Right atrium auricular region (tissue), 2 donors: ENCODE measurements at places on chromosomes 5 and 9. TPM values are rescaled to one million over a fixed set of nuclear protein-coding genes. Genes with fewer than 3 reads are reported as not detected.

- no peaks in the 10 kb centered on the region for H3K4me1 ChIP-seq
- no peak overlapping the region for H3K4me3 ChIP-seq
- no peak overlapping the region for H3K27ac ChIP-seq
- DNase-seq = peak; percentile 38
- H3K36me3 ChIP-seq = no peaks in the 10 kb centered on the region
- no peaks in the 10 kb centered on the region for H3K27me3 ChIP-seq
Observed at GRCh38 chr5:135826994-135827671, 7.3 kb upstream of the SLC25A48 start.

DNA sequence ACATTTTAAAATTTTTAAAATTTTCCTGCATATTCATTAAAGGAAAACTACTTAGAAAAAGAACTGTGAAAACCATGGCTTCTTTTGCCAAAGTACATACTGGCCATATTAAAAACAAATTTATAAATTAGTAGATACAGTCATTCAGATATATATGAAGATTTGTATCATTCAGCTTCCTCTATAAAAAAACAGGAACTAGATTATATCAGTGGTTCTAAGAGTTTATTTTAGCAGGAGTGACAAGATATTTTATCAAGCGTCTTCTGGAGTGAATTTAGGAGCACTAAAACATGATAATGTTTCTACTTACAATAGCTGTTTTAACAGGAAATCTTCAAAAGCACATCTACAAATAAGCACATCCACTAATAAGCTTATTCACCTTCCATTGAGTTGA is 171.4 kb downstream of the RAPGEF6 start:
- peaks cover 4% of the 10 kb centered on the region for H3K4me1 ChIP-seq
- no peaks in the 10 kb centered on the region for H3K27me3 ChIP-seq
- no peak overlapping the region for H3K27ac ChIP-seq

GRCh38 chr9:13491493-13492424 is 212.3 kb upstream of the MPDZ start:
- H3K4me1 ChIP-seq = no peaks in the 10 kb centered on the region
- H3K27ac ChIP-seq = peak overlapping the region; percentile 43
- H3K36me3 ChIP-seq = no peaks in the 10 kb centered on the region
- no peak for DNase-seq
- no peaks in the 10 kb centered on the region for H3K27me3 ChIP-seq

DNA sequence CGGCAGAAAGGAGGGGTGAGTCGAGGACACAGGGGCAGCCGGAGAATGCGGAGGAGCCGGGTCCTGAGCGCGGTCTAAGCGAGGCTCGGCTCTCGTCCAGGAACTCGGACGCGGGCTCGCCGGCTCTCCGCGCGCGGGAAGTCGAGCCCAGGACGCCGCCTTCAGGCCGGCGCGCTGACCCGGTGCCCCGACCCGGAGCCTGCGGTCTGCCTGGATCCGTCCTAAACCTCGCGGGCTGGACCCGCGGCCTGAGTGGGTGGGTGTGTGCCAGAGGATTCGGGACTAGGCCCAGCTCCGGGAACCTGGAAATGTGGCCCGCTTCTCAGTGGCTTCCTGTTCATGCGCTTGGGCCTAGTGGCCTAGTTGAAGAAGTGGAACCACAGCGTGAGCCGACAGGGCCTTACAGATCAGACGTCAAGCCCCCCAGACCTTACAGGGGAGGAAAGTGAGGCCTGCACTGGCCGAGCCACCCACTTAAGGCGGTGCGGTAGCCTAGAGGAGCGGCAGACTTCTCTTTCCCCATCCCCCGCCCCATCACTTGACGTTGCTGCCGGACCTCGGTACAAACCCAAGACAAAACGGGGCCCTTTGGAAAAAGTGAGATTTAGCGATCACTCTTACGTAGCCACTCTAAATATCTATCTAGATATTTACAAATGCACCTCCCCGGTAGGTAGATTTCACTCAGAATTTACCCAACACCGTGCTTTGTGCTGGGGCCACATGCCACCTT is 1.2 kb downstream of the CDKN2B-AS1 start:
- DNase-seq = peak; percentile 59
- peak overlapping the region; percentile 72 for H3K4me3 ChIP-seq
- no peaks in the 10 kb centered on the region for H3K4me1 ChIP-seq
- H3K36me3 ChIP-seq = no peaks in the 10 kb centered on the region

GRCh38 chr9:36315283-36315682 is 57.0 kb upstream of the GNE start:
- DNase-seq = no peak
- no peak overlapping the region for H3K4me3 ChIP-seq
- no peaks in the 10 kb centered on the region for H3K36me3 ChIP-seq
- no peaks in the 10 kb centered on the region for H3K4me1 ChIP-seq
- H3K27me3 ChIP-seq = no peaks in the 10 kb centered on the region

Gene ALDH1A1
- 32.2 TPM for total RNA-seq

DNA sequence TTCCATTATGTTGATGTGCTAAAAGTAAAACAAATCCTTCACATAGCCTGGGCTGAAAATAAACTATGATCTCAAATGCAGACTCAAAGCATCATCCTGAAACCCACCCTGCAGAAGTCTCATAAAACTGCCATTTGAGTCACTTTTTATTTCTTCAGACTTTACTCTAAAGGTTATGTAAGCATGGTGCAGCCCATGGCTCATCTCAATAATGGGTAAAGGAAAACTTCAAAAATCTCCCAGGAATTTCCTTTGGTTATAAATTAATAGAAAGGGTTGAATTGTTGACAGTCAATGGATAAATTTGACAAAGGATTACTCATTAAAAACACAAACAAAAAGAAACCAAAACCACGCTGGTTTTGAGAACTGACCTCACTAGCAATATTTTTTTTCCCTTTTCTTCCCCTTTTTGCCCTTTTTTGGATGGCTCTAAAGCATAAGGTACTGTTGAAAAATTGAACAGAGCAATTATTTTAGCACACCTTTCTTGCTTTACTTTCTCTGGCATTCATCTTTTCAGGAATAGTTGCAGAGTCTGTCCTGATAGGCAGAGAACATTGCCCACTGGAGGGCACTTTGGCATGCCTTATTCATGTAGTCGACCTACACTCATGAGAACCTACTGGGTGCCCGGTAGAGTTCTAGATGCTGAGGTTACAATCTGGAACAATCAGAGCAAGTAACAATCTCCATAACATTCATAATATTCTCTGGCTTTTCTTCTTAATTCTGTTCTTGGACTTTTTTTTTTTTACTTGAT is 191.4 kb downstream of the TMEM167A start:
- DNase-seq = no peak
- H3K27ac ChIP-seq = no peak overlapping the region
- no peaks in the 10 kb centered on the region for H3K27me3 ChIP-seq
- no peaks in the 10 kb centered on the region for H3K36me3 ChIP-seq
- no peak overlapping the region for H3K4me3 ChIP-seq

Gene PNPLA7
- total RNA-seq = 4.6 TPM

GRCh38 chr9:120914396-120914795 is 12.2 kb downstream of the TRAF1 start:
- H3K4me1 ChIP-seq = peaks cover 21% of the 10 kb centered on the region
- H3K4me3 ChIP-seq = no peak overlapping the region
- no peaks in the 10 kb centered on the region for H3K27me3 ChIP-seq
- H3K27ac ChIP-seq = no peak overlapping the region
- DNase-seq = no peak

DNA sequence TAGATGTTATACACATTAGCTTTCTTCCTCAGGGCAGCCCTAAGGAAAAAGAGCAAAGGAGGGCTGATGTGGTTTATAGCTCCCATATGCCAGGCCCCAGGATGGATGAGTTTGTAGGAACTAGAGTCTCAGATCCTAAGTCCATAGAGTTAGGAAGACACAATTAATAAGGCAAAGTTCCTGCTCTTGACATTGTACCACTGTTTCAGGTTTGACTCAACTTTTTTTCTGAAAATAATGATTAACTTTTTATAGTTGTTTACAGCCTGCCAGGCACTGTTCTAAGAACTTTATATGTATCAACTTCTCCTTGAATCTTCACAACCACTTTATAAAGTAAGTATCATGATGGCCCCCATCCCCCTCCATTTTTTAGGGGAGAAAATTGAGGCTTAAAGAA is 339.5 kb downstream of the PDE4D start:
- no peaks in the 10 kb centered on the region for H3K36me3 ChIP-seq
- H3K4me1 ChIP-seq = no peaks in the 10 kb centered on the region
- DNase-seq = no peak
- H3K4me3 ChIP-seq = no peak overlapping the region
- H3K27ac ChIP-seq = no peak overlapping the region

GRCh38 chr5:135218486-135218755 is 180.6 kb downstream of the MACROH2A1 start:
- H3K27me3 ChIP-seq = no peaks in the 10 kb centered on the region
- no peaks in the 10 kb centered on the region for H3K36me3 ChIP-seq
- H3K4me3 ChIP-seq = no peak overlapping the region
- peak; percentile 50 for DNase-seq
- no peaks in the 10 kb centered on the region for H3K4me1 ChIP-seq
- H3K27ac ChIP-seq = no peak overlapping the region

Gene PCDHB12
- 2.3 TPM for total RNA-seq

- no peaks in the 10 kb centered on the region for H3K27me3 ChIP-seq
- H3K27ac ChIP-seq = peak overlapping the region; percentile 40
- H3K4me3 ChIP-seq = no peak overlapping the region
- no peak for DNase-seq
- no peaks in the 10 kb centered on the region for H3K4me1 ChIP-seq
Observed at GRCh38 chr5:16871746-16872339, 64.2 kb downstream of the MYO10 start.

DNA sequence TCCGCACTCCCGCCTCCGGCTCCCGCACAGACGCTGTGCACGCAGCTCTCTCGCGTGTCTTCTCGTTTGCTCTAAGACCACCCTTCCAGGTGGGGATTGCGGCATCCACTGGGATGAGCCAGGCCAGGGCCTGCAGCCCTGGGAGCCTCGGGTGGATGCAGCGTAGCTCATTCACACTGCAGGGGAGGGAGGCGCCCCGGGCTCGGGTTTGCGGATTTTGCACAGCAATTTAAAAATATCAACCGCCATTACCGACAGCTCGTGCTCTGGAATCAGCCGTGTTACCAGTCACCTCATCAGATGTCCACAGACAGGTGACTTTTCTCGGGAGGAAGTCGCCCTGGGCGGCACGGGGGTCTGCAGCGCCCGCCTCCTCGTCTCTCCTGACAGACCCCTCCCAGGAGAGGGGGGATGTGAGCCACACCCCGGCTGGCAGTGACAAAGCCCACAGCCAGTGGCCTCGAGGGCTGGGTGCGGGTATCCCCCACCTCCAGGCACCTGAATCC is 20.8 kb upstream of the SLC6A3 start:
- no peak for DNase-seq
- no peak overlapping the region for H3K27ac ChIP-seq
- H3K27me3 ChIP-seq = no peaks in the 10 kb centered on the region
- peaks cover 26% of the 10 kb centered on the region for H3K36me3 ChIP-seq
- H3K4me1 ChIP-seq = no peaks in the 10 kb centered on the region
- H3K4me3 ChIP-seq = no peak overlapping the region
